Muscle of arm (tissue), 14 donors: ENCODE measurements at places on chromosomes 5 and 9.

DNA sequence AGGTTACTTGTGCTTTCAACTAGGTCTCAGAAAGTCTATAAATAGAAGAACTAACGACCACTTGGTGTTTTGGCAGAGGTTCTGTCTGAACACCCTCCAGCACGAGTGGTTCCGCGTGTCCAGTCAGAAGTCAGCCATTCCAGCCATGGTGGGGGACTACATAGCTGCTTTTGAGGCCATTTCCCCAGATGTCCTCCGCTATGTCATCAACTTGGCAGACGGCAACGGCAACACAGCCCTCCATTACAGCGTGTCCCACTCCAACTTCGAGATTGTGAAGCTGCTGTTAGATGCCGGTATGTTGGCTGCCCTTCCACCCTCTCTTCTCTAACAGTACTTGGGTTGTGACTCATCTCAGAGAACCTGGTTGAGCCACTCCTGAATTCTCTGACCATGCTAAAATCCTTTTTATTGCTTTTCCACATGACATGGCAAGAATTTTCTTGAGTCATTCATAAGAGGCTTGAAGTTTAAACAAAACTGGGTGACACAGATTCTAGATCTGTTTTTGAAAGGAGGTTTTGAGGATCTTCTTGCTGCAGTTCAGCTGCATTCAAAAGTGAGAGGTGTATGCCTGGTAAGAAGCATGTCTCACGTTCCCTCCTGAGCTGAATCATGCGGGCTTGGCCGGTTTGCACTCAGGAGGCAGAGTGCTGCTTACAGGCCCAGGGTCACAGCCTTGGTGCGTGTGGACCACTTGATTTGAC, 103.1 kb upstream of the DMRT1 start:
- peak; percentile 46 for DNase-seq

DNA sequence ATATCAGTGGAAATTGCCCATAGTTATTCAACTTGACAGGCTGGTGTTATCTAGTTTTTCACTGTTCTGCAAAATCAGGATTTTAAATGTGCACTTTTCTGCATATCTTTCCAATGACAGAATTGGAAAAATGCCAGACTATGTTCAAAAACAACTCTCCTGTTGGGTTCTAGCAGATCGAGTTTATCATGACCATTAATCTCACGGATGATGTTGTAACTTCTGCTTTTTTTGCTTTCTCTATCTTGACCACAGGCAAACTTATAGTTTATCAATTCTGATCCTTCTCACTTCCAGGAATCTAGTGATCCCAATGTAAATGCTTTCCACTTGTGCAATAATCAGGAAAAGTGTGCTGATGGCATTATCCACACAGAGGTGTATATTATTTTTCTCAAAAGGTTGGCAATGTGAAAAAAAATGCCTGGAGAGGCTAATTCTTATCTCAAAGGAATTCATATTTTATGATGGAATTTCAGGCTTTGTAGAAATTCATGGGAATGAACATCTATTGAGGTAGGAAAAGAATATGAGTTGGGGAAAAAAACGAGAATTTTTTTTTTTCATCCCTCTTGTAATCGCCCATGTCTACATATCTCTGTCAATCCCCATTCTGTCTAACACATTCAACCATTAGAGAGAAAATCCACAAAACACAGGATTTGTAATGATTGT, 73.6 kb upstream of the DAB2 start:
- no peak for DNase-seq

DNA sequence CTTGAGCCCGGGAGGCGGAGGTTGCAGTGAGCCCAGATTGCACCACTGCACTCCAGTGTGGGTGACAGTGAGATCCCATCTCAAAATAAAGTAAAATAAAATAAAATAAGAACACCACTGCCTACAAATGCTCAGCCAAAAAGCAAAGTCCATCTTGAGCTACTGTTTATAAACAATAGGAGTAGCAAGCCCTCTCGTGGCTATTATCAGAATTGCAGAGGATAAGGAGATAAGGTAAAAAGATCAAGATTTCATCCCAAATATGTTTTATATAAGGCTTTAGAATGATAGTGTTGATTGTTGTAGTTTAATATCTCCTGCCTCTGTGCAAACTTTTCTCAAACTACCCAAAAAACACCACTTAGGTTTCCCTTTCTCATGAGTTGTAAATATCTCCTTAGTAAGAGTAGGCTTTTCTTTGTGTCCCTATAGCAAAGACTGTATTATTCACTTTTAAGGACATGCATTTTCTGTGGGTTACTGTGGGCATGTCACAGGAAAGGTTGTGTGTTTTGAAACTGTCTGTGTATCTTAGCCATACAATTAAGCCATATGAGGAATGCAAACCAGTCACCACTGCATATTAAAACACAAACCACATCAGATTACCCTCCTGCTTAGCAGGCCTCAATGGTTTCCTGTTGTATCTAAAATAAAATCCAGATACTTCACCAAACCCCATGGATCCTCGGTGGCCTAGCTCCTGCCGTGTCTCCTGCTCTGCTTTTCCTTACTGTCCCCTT, 31.8 kb upstream of the CKS2 start:
- peak; percentile 48 for DNase-seq

DNA sequence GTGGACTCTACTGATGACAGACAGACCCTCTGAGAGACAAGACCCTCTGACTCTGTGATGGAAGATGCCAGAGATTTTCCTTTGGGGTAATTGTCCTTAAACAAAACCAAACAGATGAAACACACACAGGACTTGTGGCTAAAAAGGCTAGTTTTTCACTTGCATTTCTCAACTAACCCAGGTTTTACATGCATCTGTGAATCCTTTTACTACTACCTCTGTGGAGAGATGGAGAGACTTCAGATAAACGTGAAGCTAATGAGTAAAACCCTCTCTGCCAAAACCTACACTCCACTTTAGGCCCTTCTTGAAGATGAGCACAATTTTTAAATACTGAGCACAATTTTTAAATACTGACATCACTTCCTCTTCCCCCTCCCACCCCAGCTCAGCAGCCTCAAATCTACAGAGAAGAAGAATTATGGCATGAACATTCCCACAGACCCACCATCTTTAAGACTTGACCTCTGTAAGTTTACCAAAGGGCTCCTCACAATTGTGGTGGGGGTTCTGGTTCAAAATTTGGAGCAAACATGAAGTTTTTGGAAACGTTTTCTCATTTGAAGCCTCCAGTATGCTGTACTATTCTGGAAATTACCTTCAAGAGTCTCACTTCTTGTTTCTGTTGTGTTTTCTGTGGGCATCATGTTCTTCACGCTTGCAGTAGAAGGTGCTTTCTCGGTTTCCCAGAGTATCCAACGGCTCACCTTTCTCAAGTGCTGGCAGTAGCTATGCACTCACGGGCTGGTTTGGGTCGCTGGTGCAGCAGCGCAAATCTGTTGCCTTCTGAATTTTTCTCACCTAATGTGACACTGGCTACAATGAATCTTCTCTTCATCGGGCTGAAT, 42.7 kb downstream of the ACER2 start:
- DNase-seq, result no peak

GRCh38 chr5:55364537-55365055, 56.8 kb downstream of the MTREX start:
- DNase-seq, result no peak

DNA sequence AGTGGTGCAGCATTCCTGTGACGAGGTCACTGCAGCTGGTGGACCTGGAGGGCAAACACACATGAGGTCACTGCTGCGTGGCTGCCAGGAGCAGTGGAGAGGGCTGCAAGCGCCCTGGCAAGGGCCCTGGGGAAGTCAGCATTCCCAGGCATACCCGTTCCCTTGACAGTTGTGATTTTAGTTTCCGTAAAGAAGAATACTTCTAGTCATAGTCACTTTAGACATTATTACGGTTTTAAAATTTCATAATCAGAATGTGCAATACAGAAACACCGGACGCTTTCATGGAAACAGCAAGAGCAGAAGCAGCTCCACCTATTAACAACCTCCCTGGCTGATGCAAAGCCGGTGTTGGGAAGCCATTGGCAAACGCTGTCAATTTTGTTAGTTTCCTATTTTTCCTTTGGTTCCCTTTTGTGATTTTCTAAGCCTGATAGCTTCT, 129.8 kb downstream of the GADD45G start:
- no peak for DNase-seq

DNA sequence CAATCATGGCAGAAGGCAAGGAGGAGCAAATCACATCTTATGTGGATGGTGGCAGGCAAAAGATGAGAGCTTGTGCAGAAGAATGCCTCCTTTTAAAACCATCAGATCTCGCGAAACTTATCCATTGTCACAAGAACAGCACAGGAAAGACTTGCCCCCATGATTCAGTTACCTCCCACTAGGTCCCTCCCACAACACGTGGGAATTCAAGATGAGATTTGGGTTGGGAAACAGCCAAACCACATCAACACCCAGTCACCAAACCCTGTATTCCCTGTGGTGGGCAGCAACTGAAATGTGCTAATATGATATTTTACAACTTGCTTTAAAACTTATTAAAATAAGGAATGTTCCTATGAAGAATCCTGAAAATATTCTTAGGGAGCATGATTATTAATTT, 54.2 kb downstream of the RASGRF2 start:
- DNase-seq, result no peak

DNA sequence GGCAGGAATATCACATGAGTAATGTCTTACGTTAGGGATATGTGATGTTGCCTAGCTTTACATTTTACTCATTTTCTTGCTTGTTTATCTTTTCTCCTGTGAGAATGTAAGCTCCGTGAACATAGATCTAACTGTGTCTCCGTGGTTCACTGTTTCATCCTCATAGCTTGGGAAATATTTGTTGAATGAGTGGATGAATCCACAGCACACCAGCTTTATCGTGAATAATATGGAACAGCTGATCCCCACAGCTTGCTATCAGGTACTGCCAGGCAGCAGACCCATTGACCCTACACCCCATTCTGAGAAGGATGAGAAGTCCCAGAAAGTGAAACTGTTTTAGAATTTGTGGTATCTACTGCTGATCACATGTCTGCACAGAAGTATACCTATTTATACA, 106.8 kb upstream of the FBN2 start:
- no peak for DNase-seq

DNA sequence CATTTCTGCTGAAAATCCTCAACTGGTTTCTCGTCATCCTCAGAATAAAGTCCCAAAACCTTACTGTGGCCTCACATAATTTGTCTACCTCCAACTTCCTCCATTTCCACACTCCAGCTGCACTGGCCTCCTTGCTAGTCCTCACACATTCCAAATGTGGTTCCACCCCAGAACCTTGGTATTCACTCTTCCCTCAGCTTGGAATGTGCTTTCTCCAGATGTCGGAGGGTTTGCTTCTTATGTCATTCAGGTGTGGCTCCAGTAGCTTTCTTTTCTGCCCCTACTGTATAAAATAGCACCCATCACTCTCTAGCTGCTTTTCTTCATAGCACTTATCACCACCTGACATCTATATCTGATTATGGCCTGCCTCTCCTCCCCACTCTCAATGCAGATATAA, 102.5 kb upstream of the IFNK start:
- DNase-seq, result no peak

DNA sequence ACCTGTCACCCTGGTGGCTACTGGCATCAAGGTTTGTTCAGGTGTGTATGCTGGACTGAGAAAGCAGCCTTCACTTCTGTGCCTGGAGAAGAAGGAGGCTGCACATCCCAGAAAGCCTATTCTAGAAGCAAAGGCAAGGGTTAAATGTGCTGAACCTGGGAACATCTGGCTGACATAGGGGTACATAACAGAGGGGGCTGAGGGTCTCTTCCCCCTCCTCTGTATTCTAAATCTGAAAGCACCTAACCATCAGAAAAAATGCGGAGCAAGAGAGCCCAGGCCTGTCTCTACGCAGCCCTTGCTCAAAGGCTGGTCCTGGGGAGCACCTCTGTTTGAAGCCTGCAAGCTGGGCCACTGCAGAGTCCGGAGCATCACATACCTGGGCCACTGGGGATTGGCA, 53.2 kb upstream of the FSTL4 start:
- no peak for DNase-seq

GRCh38 chr5:173831196-173831914, 56.8 kb upstream of the CPEB4 start:
- no peak for DNase-seq

DNA sequence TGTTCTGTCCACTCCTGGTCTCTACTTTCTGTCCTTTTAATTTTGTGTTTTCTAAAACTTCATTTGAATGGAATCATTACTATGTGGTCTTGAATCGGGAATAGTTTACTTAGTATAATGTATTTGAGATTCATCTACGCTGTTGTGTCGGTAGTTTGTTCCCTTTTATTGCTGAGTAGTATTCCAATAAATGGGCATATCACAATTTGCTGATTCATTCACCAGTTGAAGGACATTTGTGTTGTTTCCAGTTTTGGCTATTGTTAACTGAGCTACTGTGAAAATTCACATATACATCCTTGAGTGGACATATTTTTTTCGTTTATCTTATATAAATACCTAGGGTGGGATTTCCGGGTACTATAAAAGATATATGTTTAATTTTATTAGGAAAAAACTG, 19.5 kb upstream of the PPARGC1B start:
- DNase-seq, result no peak

- peak; percentile 17 for DNase-seq
Measured at GRCh38 chr5:105735704-105736103, 1935.0 kb downstream of the EFNA5 start.

- no peak for DNase-seq
Measured at GRCh38 chr5:172165465-172165864, 22.6 kb downstream of the STK10 start.

GRCh38 chr5:179973391-179973790, 65.7 kb upstream of the TBC1D9B start:
- DNase-seq, result no peak

GRCh38 chr9:91275655-91276054, 86.1 kb downstream of the AUH start:
- no peak for DNase-seq

DNA sequence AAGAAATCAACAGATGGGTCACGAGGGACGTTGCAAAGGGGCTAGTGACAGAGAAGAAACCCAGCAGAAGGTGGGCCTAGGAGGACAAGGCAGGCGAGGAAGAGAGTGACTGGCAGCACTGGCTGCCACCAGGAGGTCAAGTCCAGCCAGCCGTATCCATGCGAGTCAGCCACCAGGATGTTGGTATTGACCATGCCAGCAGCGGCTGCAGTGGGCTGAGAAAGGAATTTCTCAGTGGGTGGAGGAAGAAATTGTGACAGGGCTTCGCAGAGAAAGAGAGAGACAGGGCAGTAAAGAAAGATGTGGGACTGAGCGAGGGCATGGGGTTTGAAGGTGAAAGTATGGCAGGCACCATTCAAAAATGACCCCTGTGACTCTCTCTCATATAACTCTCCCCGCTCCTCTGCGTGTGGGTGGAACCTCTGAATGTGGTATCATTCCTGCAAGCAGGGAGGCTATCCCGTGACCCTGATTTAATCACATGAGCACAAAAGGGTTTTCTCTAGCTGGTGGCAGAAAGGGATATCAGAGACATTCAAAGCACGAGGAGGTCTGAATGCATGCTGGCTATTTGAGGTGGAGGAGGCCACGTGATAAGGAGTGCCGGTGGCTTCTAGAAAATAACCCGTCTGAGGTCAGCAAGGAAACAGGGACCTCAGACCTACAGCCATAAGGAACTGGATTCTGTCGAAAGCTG, 45.4 kb upstream of the FBXW11 start:
- DNase-seq, result no peak

- no peak for DNase-seq
Measured at GRCh38 chr9:91777292-91777830, 172.7 kb downstream of the ROR2 start.
